ENCODE measurements at places on chromosomes 5 and 9.

DNA sequence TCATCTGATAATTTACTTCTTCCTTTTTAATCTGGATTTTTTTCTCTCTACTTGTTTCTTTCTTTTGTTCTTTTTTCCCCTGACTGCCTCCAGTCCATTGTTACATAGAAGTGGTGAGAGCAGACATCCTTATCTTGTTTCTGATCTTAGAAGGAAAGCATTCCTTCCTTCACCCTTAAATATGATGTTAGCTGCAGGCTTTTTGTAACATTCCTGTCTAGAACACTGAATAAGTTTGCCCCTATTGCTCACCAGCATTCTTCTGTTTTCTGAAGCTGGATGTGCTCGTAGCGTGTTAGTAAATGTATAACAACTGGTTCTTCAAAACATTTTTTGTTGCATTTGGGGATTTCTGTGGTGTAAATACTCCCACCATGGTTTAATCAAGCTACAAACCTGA, 136.7 kb upstream of the NFIL3 start:
- no peak for DNase-seq

DNA sequence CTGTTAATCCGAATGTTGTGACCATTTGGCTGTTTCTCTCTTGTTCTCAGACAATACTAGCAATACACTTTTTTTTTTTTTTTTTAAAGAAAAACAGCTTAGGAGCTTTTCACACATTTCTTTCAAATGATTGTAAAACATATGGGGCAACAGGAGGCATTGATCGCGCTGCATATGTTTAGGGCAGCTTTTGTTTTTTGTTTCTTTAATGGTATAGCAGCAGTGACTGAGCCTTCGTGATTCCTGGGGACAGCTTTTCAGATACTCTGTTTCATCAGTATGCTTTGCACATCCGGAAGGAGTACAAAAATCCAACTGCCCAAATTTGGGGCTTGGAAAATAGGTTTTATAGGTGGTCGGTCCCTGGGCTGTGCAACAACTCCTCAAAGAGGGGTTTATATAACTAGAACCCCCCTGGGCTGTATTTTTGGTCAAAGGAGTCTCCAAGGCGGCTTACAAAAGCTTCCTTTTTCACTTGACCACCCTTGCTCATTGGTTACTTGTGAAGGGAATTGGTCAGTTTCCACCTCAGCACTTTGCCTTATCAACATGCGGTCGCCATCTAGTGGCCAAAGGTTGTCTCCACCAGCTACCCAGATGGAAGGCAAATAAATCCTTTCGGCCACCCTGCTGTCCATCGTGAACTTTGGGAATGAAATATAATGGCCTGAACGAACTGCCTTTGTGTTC, 91.8 kb downstream of the PDE6A start:
- peak; percentile 38 for DNase-seq

- no peak for DNase-seq
Observed at GRCh38 chr5:141951332-141951781, 6.6 kb downstream of the PCDH12 start.

DNA sequence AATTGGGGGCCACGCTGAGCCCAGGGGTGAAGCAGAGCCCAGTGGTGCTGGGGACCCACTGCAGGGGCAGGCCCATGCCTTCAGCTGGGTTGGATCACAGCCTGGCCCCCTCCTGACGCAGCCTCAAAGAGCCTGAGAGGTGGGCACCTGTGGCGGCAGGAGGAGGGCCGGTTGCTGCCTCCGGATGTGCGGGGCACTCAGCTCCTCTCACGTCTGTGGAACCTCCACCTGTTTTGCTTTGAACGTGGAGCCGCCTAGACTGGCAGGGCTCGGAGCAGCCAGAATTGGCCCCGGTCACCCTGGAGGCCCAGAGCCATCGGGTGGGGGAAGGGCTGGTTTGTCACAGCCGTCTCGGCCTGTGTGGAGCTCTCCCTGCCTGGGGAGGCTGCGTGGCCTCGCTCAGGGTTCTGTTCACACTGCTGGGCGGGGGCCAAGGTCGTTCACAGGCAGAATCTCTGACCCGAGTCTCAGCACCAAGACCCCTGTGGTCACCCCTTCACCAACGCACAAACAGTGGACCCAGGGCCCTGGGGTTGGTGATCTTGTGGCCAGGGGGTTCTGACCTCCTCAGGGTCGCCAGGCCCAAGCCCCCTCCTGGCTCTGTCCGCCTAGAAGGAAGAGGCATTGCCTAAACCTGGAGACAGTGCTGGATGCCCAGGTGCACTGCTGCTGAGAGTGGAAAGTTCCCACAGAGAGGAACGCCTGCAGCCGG, 9.2 kb upstream of the SLC9A3 start:
- no peak for DNase-seq

DNA sequence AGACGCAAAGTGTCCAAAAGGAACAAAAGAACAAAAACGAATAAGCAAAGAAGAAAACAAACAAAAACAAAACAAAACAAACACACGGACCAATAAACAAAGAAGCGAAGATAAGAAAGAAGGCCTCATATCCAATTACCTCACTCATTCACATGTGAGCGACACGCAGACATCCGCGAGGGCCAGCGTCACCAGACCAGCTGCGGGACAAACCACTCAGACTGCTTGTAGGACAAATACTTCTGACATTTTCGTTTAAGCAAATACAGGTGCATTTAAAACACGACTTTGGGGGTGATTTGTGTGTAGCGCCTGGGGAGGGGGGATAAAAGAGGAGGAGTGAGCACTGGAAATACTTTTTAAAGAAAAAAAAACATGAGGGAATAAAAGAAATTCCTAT, 28.3 kb upstream of the WWC1 start:
- DNase-seq: no peak

DNA sequence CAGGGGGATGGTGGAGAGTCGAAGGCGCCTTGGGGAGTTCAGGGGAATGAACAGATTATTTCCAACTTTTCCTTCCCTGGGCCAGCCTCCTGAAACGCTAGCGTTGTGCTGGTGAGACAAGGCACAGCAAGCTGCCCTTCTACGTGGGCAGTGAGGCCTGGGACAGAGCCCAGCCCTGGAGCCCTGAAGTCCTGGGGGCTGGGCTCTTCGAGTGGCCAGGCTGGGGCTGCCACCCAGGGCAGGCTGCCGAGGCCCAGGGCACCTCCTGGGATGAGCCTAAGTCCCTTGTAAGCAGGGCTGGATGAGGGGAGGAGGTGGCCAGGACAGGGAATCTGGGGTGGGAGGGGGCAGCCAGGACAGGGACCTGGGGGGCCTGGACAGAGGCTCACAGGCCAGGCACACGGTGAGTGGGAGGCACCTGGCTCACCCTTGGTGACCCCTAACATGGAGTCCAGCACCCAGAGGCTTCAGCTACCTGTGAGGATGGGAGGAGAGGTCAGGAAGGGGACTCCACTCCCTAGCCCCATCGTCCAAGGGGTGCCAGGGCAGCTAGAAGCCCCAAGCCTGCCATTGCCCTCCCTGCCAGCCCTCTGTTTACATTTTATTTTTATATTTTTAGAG, 1.3 kb upstream of the LCN12 start:
- DNase-seq: no peak

- DNase-seq: no peak
Observed at GRCh38 chr9:135223831-135224230, 136.4 kb downstream of the OLFM1 start.

- DNase-seq: no peak
Observed at GRCh38 chr5:173434270-173434669, 106.1 kb upstream of the STC2 start.

GRCh38 chr9:133514460-133515239, 10.1 kb downstream of the MYMK start:
- DNase-seq: no peak

GRCh38 chr5:17314907-17315471, 97.6 kb downstream of the BASP1 start:
- peak; percentile 7 for DNase-seq

- no peak for DNase-seq
Observed at GRCh38 chr5:151571270-151572173, 19.6 kb downstream of the FAT2 start.

GRCh38 chr5:37951946-37952721, 112.3 kb upstream of the GDNF start:
- DNase-seq: no peak

GRCh38 chr9:132873403-132873802, 4.7 kb downstream of the AK8 start:
- DNase-seq: no peak

DNA sequence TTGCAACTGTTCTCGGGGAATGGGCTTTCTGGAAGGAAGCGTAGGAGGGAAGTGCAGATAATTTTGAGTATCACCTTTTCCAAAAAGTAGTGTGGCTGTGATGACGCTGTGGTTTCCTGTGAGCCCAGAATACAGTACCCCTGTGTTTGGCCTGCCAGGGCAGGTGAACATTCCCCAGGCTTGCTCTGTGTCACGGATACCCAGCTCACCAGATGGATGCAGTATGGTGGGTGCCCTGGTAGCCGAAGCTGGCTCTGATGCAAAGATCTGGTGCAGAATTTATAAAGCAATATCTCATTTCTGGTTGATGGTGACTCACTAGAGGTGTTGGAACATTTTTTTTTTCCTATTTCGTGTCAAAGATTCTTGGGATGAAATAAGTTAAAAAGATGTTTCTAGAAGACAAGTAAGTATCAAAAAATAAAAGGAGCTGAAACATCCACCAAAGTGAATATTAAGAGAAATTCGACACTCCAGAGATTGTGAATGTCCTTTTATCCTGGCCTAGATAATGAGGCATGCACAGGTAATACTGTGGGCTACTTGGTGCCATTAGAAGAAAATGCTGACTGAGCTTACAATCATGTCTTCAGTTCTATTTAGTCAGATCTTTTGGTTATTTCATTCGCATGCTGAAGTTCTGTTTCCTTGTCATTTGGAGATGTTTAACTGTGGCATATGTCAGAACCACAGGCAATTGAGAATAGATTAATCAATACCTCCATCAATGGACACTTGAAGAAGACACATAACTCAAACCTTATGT, 200.1 kb downstream of the GADD45G start:
- no peak for DNase-seq

DNA sequence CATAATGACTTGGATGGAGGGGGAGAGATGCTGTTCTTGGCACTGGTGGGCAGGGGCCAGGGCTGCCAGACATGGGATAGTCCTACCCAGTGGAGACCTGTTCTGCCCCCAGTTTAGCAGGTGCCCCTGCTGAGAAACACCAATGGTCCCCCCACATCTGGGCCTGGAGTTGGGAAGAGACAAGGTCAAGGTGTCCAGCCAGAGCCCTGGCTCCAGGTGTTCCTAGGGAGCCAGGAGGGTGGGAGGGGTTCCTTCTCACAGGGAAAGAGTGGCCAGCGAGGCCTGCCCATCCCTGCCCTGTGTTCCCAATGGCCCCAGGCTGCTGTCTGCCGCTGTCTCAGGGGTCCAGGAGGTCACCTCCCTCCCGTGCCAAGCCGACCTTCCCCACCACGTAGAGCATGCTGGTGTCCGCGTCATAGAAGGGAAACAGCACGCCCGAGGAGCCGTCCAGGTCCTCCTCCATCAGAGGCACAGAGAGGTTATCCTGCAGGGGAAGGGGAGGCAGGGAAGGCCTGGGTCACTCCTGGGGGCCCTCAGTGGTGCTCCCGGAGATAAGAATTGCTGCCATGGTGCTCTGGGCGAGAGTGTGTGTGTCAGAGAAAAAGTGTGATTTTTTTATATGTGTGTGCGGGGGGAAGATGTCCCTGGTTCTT, 11.7 kb upstream of the TRIM14 start:
- DNase-seq: no peak

- no peak for DNase-seq
Observed at GRCh38 chr5:178186427-178186826, 744 bp downstream of the GMCL2 start.

- DNase-seq: no peak
Observed at GRCh38 chr5:132530946-132531345, 12.4 kb downstream of the IL5 start.

Measured in AG09309 (cell line).